ENCODE measurements at places on chromosomes 3 and 15. TPM values are rescaled to one million over a fixed set of nuclear protein-coding genes. Genes with fewer than 3 reads are reported as not detected.

The OR5H15 gene
- total RNA-seq: not detected

GRCh38 chr3:114899186-114899931 lies 247.7 kb downstream of the ZBTB20 start:
- no peaks in the 10 kb centered on the region for H3K27me3 ChIP-seq
- DNase-seq: no peak
- no peak overlapping the region for H3K4me3 ChIP-seq

- H3K27me3 ChIP-seq: no peaks in the 10 kb centered on the region
- no peaks in the 10 kb centered on the region for H3K4me1 ChIP-seq
- H3K36me3 ChIP-seq: no peaks in the 10 kb centered on the region
- H3K4me3 ChIP-seq: no peak overlapping the region
- no peak overlapping the region for H3K27ac ChIP-seq
- no peak for DNase-seq
Measured at GRCh38 chr15:76982756-76983155, 12.2 kb upstream of the PSTPIP1 start.

- no peak overlapping the region for H3K27ac ChIP-seq
- no peak for DNase-seq
- peaks cover 13% of the 10 kb centered on the region for H3K4me1 ChIP-seq
- no peaks in the 10 kb centered on the region for H3K27me3 ChIP-seq
- H3K36me3 ChIP-seq: peaks cover 4% of the 10 kb centered on the region
Measured at GRCh38 chr3:154184582-154184981, 63.4 kb downstream of the ARHGEF26 start.

GRCh38 chr3:17473761-17474160 lies 268.7 kb downstream of the TBC1D5 start:
- no peaks in the 10 kb centered on the region for H3K4me1 ChIP-seq
- no peak overlapping the region for H3K4me3 ChIP-seq
- no peaks in the 10 kb centered on the region for H3K36me3 ChIP-seq
- no peak for DNase-seq
- no peaks in the 10 kb centered on the region for H3K27me3 ChIP-seq
- no peak overlapping the region for H3K27ac ChIP-seq

GRCh38 chr3:75192146-75192616 lies 471.9 kb upstream of the FRG2C start:
- no peak overlapping the region for H3K4me3 ChIP-seq
- no peak overlapping the region for H3K27ac ChIP-seq
- no peaks in the 10 kb centered on the region for H3K27me3 ChIP-seq
- no peaks in the 10 kb centered on the region for H3K36me3 ChIP-seq

The KNG1 gene
- total RNA-seq: not detected

DNA sequence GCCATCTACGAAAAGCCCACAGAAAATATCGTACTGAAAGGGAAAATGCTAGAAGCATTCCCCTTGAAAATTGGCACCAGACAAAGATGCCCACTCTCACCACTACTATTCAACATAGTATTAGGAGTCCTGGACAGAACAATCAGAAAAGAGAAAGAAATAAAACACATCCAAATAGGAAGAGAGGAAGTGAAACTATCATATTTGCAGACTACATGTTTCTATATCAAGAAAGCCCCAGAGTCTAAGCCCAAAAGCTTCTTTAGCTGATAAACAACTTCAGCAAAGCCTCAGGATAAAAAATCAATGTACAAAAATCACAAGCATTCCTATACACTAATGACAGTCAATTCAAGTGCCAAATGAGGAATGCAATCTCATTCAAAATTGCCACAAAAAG lies 15.6 kb downstream of the OR5K3 start:
- no peak overlapping the region for H3K4me3 ChIP-seq
- no peaks in the 10 kb centered on the region for H3K4me1 ChIP-seq
- H3K36me3 ChIP-seq: peaks cover 3% of the 10 kb centered on the region

GRCh38 chr15:43957724-43958123 lies 130.9 kb downstream of the WDR76 start:
- DNase-seq: no peak
- peaks cover 5% of the 10 kb centered on the region for H3K4me1 ChIP-seq
- H3K36me3 ChIP-seq: no peaks in the 10 kb centered on the region
- H3K27ac ChIP-seq: no peak overlapping the region

GRCh38 chr15:73308305-73308704 lies 60.5 kb downstream of the HCN4 start:
- DNase-seq: no peak
- H3K36me3 ChIP-seq: no peaks in the 10 kb centered on the region
- H3K4me3 ChIP-seq: no peak overlapping the region
- H3K4me1 ChIP-seq: peaks cover 6% of the 10 kb centered on the region
- no peaks in the 10 kb centered on the region for H3K27me3 ChIP-seq

The CCR2 gene
- not detected for total RNA-seq

DNA sequence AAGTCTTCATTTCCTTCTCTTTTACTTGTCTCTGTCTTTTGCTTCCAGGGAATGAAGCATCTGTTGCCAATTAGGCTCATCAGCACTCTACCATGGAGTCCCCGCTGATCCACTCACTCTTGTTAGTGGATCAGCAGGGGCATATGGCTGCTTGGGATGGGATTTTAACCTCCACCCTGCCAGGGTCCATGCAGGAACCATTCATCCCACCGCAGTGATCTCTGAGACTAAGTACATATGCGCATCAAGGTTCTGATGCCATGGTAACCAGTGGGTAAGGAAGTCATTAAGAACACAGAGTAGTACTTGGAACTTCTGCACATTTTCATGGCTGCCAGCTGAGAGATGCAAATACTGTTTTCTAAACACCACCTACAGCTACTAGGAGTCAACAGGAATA lies 374.0 kb upstream of the ALCAM start:
- no peaks in the 10 kb centered on the region for H3K36me3 ChIP-seq
- H3K27me3 ChIP-seq: no peaks in the 10 kb centered on the region
- no peak overlapping the region for H3K4me3 ChIP-seq
- no peak for DNase-seq

- no peak for DNase-seq
- no peaks in the 10 kb centered on the region for H3K27me3 ChIP-seq
- no peaks in the 10 kb centered on the region for H3K4me1 ChIP-seq
- no peak overlapping the region for H3K4me3 ChIP-seq
Measured at GRCh38 chr3:27521872-27522265, 37.7 kb upstream of the SLC4A7 start.

The ARRDC4 gene
- 14.2 TPM for total RNA-seq

DNA sequence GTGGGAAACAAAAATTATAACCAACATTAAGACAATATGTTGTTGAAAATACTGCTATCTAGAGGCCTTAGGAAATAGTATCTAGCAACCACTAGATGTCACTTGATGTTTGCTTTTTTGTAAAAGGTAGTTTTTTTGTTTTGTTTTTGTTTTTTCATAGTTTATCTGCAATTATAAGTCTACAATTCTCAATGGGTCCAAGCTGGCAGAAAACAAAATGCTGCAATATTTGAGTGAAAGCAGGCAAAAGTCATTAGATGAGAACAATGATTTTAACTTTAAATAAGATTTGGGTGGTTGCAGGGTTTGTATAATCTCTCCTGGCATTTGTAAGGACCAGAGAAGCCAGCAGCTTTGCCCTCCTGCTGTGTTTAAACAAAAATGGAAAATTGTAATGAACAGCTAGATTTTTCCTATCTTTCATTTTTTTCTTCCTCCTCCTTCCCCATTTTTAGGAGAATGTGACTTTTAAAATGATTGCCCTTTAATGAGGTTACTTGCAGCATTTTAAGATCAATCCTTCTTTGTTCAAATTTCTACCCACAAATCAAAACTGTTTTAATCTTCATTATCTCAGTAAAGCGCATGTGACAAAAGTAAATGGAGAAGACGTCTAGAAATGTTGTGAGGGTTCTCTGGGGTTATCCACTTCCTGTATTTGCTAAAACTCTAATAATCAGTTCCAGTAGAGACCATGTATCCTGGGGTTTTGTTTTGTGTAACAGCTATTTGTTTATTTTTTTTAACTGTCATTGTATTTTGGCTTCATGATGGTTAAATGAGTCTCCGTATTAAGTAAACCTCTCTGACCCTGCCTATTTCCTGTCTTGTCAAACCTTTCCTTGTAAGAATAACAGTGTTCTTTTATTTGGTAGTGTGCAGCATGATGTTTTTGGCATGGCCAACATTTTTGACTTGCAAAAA lies 27.3 kb downstream of the DUT start:
- H3K27me3 ChIP-seq: no peaks in the 10 kb centered on the region
- peaks cover 11% of the 10 kb centered on the region for H3K4me1 ChIP-seq
- H3K4me3 ChIP-seq: peak overlapping the region; percentile 9

DNA sequence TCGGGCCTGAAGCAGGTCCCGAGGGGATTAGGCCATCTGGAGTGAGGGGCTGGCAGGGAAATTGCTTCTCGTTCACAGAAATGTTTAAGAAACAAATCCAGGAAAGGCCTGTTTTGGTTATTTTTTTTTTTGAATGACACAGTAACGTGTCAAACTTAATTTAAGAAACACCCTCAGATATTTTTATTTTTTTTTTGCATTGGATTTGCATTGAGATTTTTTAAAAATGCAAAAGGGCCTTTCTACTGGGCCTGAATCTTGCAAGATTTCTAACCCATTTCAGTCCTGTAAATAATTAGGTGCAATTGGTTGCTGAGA lies 25.0 kb upstream of the KLF13 start:
- no peak for DNase-seq
- peaks cover 2% of the 10 kb centered on the region for H3K27me3 ChIP-seq
- H3K4me1 ChIP-seq: peaks cover 43% of the 10 kb centered on the region
- no peak overlapping the region for H3K27ac ChIP-seq

GRCh38 chr3:133838296-133838789 lies 32.7 kb downstream of the SRPRB start:
- H3K4me3 ChIP-seq: no peak overlapping the region
- no peak overlapping the region for H3K27ac ChIP-seq
- DNase-seq: no peak
- H3K27me3 ChIP-seq: no peaks in the 10 kb centered on the region
- H3K4me1 ChIP-seq: no peaks in the 10 kb centered on the region

DNA sequence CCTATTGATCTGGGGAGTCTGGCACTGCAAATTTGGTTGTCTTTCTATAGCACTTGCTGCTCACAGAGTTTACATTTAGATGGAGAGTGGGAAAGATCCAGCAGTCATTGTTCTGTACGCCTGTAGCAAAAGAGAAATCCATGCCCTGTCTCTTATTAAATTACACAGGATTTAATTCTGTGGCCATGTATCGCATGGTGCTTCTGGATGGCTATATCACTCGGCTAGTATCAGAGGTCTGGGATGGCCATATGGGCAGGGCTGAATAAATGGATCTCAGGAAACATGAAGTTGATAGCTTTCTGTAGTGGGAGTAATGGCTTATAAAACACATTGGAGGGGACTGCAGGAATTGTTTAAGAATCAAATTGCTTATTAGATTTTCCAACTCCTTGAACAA lies 325.8 kb upstream of the DPH6 start:
- H3K4me3 ChIP-seq: no peak overlapping the region
- H3K27ac ChIP-seq: no peak overlapping the region
- H3K27me3 ChIP-seq: no peaks in the 10 kb centered on the region
- H3K4me1 ChIP-seq: no peaks in the 10 kb centered on the region
- no peak for DNase-seq
- no peaks in the 10 kb centered on the region for H3K36me3 ChIP-seq

DNA sequence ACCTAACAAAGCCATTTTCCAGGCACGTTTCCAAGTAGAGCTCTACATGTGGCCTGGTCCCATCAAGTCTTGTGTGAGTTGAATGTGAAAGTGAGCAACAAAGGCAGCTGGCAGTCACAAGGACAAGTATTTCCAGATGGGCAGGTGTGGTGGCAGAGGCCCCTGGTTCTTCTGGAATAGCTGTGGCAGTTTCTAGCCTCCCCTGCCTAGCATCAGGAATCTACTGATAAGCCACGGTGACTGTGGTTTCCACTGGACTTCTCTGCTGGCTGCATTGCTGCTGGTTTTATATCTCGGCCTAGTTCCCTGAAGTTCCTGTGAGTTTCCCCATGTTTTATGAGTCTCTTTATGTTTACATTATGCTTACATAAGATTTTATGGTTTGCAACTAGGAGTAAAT lies 117.7 kb downstream of the GOLIM4 start:
- no peak overlapping the region for H3K27ac ChIP-seq
- H3K4me1 ChIP-seq: no peaks in the 10 kb centered on the region
- no peak overlapping the region for H3K4me3 ChIP-seq
- H3K27me3 ChIP-seq: no peaks in the 10 kb centered on the region
- no peaks in the 10 kb centered on the region for H3K36me3 ChIP-seq
- no peak for DNase-seq

- H3K27ac ChIP-seq: no peak overlapping the region
- H3K4me1 ChIP-seq: no peaks in the 10 kb centered on the region
- no peak for DNase-seq
- no peak overlapping the region for H3K4me3 ChIP-seq
- no peaks in the 10 kb centered on the region for H3K27me3 ChIP-seq
- no peaks in the 10 kb centered on the region for H3K36me3 ChIP-seq
Measured at GRCh38 chr3:20912406-20912805, 726.4 kb upstream of the SGO1 start.

The HRG gene
- not detected for total RNA-seq

DNA sequence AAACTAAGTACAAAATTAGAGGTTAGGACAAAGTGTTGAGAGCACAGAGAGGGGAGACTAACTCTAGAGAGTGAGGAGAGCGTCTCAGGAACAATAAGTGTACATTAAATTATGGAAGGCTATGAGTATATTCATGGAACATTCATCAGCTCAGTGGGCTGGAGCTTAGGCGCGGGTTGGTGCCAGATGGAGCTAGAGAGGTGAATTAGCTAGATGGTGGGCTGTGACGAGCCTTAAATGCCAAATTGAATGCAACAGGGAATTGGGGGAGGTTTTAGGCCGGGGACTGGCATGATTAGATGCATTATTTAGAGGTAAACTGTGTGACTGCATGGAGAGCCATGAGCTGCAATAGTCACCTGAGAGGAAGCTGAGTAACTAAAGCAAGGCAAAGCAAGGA lies 97.1 kb downstream of the TMEM108 start:
- no peaks in the 10 kb centered on the region for H3K36me3 ChIP-seq
- no peak overlapping the region for H3K27ac ChIP-seq
- no peaks in the 10 kb centered on the region for H3K4me1 ChIP-seq
- H3K27me3 ChIP-seq: no peaks in the 10 kb centered on the region

- H3K27me3 ChIP-seq: no peaks in the 10 kb centered on the region
- no peak overlapping the region for H3K4me3 ChIP-seq
- peaks cover 8% of the 10 kb centered on the region for H3K36me3 ChIP-seq
- H3K27ac ChIP-seq: no peak overlapping the region
- no peaks in the 10 kb centered on the region for H3K4me1 ChIP-seq
Measured at GRCh38 chr3:168753724-168754123, 658.0 kb upstream of the GOLIM4 start.

The SLC38A3 gene
- 1.8 TPM for total RNA-seq

- no peak overlapping the region for H3K4me3 ChIP-seq
- no peaks in the 10 kb centered on the region for H3K4me1 ChIP-seq
- no peaks in the 10 kb centered on the region for H3K36me3 ChIP-seq
- H3K27ac ChIP-seq: no peak overlapping the region
Measured at GRCh38 chr3:56196700-56197099, 271.6 kb downstream of the ERC2 start.

The USF3 gene
- total RNA-seq: 19.7 TPM

The ZSCAN2 gene
- total RNA-seq: 21.1 TPM

DNA sequence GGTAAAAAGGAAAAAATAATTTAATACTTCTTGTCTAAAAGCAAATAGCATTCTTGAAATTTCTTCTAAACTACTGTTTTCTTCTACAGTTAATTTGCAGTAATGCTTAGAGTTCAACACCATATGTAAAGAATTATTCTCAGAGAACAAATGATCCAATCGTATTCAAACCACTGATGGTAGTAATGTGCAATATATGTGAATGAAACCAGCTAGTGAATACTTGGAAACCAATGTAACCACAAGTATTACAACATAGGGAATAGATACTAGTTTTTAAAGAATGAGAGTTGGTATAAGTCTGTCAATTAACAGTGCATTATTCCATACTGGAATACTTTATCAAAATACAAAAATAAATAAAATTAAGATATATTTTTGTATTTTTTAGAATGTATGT lies 850.0 kb downstream of the DIPK2A start:
- H3K4me1 ChIP-seq: no peaks in the 10 kb centered on the region
- no peak for DNase-seq
- no peaks in the 10 kb centered on the region for H3K36me3 ChIP-seq
- no peak overlapping the region for H3K4me3 ChIP-seq

- H3K4me1 ChIP-seq: peaks cover 54% of the 10 kb centered on the region
- peaks cover 6% of the 10 kb centered on the region for H3K36me3 ChIP-seq
Measured at GRCh38 chr3:48428572-48429316, 1.1 kb downstream of the PLXNB1 start.
